ENCODE measurements at places on chromosomes 16 and 17.

GRCh38 chr16:73432850-73433730, 385.2 kb upstream of the ZFHX3 start:
- no peak for DNase-seq

- DNase-seq = no peak
Measured at GRCh38 chr17:65914784-65915342, 277.1 kb downstream of the CEP112 start.

DNA sequence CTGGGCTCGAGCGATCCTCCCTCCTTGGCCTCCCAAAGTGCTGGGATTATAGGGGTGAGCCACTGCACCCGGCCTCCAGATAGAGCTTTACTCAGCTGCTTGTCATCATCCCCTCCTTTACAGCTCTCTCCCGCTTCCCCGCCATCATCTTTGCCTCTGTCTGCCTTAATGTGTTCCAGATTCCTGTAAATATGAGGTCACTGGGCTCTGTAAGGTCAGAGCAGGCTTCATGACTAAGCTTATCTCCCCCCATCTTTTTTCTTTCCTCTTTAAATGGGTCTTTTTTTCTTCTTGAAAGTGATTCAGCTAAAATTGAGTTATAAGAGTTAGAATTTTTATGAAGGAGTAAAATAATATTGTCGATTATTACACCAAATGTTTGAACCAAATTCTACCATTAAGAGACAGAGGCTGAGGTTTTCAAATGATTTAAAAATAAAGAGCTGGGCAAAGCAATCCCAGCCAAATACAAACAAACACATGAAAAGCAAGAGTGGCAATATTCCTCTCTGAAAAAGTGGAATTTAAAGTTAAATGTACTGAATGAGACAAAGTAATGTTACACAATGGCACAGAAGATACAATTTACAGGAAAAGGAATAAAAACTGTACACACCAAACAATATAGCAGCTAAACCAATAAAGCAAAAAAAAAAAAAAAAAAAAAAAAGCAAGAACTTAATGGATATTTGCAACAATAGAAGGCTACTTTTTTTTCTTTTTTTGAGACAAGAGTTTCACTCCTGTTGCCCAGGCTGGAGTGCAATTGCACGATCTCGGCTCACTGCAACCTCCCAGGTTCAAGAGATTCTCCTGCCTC, 62.1 kb downstream of the CRISPLD2 start:
- no peak for DNase-seq

DNA sequence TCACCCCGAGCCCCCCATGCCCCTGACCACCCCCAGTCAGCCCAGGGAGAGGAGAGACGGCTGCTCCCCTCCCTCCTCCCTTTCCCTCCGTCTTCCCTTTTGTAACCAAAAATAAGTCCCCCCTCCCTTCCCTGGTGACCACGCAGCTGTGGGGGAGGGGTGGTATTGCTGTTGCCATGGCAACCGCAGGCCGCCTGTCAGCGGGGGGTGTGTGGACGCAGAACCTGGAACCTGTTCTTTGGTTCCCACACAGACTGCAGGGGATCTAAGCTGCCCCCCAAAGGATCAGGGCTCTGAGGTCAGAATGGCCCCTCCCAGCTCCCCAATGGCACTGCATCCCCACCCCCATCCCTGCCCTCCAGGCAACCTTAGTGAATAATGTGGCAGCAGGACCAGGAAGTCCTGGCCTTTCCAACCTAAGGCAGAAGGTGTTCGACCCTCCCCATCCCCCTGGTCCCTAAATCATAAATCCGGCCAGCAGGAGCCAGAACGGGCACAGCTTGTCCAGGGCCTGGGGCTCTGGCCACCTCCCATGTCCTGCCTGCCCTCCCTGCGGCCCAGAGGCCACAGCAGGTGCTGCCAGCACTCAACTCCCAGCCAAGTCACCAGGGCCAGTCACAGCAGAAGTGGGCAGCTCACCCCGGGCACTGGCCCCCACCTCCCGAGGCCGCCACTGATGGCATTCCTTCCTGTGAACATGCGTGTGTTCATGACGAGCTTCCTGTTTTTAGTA, 12.0 kb downstream of the CA4 start:
- DNase-seq = peak; percentile 37

- DNase-seq = no peak
Measured at GRCh38 chr17:29723278-29724047, 100.8 kb upstream of the CORO6 start.

- DNase-seq = no peak
Measured at GRCh38 chr17:30232015-30232823, 3.3 kb downstream of the SLC6A4 start.

DNA sequence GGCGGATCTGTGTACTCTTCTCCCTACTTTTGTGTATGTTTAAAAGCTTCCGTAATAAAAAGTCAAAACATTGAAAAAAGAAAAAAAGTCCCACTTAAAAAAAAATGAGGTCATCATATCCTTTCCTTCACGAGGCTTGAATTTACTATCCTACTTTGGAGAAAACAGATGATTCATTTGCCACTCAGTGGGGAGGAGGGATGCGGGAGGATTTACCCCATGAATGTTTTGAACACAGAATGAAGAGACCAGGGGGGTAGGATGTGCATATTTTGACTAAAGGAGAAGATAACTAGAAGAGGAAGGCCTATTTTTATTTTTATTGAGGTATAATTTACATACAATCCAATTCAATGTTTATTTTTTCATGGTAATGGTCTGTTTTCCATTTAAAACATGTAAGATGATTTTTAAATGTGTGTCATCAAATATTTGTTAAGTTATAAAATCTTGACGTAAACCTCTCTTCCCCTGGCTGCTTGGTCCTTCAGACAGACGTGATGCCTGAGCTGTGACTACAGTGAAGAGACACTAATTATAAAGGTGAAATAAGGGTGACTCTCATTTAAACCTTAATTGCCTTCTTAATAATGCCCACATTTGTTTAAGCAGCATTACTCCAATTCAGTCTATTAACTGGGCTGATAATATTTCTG, 135.4 kb upstream of the AXIN2 start:
- DNase-seq = peak; percentile 15

DNA sequence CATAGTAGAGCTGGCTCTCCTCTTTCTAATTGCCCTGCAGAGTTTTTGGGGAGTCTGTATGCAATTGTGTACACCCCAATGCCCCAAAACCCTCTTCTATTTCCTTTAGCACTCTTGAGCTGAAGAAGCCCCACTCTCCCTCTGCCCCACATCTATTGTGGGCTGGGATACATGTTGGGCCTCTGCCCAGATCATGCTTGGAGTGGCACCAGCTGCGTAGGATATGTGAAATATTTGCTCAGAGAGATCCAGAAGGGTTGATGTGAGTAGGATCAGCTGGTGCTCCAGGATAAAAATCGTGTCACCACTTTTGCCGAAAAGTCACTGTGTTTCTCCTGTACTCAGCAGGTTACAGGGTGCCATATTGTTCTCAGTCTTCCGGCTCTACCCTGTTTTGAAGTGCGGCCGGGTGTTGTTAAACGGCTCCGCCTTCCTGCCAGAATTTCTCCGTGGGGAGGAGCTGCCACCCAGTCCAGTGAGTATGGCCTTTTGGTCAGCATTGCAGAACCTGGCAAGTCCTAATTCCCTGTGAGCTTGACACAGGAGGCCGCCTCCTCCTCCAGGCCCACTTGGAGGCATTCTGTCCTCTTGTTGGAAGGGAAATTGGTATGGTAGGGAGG, 664.5 kb downstream of the WWOX start:
- no peak for DNase-seq

DNA sequence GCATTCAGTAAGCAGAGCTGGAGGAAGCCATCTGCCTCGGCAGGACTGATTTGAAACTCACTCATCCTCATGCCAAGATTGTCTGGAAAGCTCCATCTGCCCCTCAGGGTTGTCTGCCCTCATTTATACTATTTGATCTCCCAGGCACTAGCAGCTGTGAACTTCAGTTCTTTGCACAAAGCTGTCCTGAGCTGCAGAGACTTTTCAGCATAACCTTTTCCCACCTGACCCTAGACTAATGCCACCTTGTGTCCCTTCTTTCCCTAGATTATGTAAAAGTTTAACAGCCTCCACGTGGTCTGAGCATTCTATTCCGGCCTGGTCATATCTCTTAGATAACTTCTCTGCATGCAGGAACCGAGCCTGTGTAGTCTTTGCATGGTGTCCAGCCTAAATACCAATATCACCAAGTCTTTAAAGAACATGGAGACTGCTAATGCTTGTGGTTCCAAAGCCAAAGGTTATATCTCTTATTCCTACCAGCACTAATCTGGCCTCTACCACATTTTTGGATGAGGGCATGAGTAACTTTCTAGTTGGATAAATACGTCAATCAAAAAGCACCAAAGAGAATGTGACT, 29.1 kb downstream of the STAT5A start:
- DNase-seq = no peak

GRCh38 chr17:6365200-6365943, 69.5 kb downstream of the AIPL1 start:
- no peak for DNase-seq

DNA sequence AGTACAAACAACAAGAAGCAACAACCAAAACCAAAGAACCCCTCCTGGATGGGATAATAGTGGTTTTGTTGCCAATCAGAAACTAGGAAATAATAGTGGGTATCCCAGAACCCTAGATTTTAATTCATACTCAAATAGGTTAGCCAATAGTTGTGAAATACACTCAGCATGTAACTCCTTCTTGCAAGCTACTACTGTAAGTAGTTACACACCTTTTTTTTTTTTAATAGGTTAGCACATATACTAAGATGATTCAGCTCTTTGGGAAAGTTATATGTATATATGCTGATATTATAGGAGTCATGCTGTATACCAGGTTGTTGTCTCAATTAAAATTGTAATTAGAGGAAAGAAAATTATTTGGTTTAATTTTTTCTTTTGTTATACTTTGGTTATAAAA, 92.5 kb upstream of the HAS3 start:
- DNase-seq = no peak

DNA sequence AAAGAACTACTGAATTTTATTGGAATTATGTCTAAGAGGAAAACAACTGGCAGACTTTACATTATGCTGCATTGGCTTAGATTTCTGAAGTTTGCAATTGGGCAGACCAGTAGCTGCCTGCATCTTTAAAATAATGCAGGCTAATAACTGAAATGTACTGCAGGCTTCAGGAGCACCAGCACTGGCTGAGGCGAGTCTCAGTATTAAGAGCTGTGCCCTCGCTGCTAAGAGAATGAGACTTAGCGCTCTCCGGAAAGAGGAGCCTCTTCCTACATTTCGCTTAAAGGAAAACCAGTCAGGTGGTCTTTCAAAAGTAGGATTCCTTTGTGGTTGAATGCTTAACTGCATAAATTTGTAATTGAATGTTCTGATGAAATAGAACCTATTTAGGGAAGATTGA, 885 bp downstream of the CNTNAP4 start:
- no peak for DNase-seq

DNA sequence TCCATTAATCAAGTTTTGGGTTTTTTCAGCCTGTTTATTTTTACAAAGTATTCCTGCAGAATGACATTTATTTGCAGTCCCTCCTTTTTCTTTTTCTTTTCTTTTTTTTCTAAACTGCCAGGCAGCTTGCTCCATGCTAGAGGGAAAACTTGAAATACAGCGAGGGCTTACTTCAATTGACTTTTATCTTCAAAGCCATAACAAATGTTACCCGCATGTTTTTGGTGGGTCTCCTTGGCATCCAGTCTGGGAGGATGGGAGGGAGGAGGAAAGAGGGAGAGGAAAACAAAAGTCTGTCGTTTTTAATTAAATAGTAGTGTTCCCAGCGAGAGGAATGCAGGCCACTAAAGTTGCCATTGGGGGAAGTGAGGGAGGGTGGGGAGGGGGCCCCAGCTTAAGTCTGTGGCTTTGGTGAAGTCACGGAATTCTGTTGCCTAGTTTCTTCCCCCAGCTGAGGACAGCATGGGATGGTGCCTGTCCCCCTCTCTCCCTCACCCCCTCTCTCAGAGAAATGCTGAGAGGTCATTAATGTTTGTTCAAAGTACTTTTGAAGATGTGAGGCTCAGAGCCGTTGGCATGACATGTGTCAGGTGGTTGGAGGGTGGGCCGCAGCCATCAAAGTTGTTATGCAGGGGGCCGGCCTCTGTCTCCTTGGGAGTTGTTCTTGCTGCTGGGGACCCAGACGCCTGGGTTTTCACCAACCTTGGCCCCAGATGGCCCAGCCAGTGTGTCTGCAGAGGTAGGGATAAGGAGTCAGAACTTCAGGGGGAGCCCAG, 2.9 kb downstream of the NKD1 start:
- DNase-seq = no peak

Measured in NCI-H1417 (cell line).